Activated T-cell treated with anti-CD3 and anti-CD28 coated beads, Interleukin-2, amount 50 U/mL, for 72 hours (primary cell): ENCODE measurements at places on chromosomes 2 and 18. TPM values are rescaled to one million over a fixed set of nuclear protein-coding genes. Genes with fewer than 3 reads are reported as not detected.

The GPC1 gene
- 3.2 TPM for total RNA-seq

The CROCC2 gene
- not detected for total RNA-seq

The TWIST2 gene
- not detected for total RNA-seq

The DYNC2LI1 gene
- 34.6 TPM for total RNA-seq

The PROKR1 gene
- total RNA-seq = not detected

The CYTIP gene
- 460 TPM for total RNA-seq

The FIGN gene
- total RNA-seq = not detected

The MARCHF4 gene
- total RNA-seq = not detected

The TBC1D8 gene
- total RNA-seq = 5.2 TPM

The FBXO48 gene
- total RNA-seq = 3.7 TPM

The TMEM163 gene
- total RNA-seq = 0.12 TPM

The OR6B2 gene
- not detected for total RNA-seq

The NEU2 gene
- total RNA-seq = not detected

The ERMN gene
- 2.8 TPM for total RNA-seq

The DNAH7 gene
- total RNA-seq = not detected
